ENCODE measurements at places on chromosomes 3 and 15.

- DNase-seq, result no peak
Measured at GRCh38 chr3:14404186-14404585, 1.8 kb downstream of the SLC6A6 start.

GRCh38 chr3:159045279-159045885 lies 243.5 kb downstream of the MFSD1 start:
- DNase-seq, result no peak

GRCh38 chr3:129893581-129894070 lies at the start of gene TMCC1:
TMCC1 (minus strand) TSS chr3:129893711.
- DNase-seq, result peak; percentile 78

DNA sequence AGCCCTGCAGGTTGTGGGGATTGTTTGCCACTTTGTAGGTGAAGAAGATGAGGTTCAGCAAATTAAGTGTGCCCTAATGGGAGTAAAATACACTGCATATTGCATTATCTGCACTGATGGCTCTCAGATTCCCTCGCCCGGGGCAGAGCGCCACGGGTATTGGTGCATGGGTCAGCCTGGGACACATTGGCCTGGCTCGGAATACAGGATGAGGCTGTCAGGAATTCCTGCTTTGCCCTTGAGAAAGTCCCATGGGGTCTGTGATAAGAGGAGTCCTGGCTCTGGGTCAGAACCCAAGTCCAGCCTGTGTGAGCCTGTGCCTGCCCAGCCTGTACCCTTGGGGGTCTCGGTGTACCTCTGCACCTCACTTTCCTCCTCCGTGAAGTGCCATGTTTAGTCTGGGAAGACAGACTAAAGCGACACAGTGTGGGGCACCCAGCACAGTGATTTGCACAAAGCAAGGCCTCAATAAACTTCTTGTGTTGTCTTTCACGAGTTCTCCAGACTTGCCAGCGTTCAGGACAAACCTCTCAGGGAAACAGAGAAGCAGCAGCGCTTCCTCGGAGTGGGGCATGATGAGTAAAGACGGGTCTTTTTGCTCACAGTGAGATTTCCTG lies 107.6 kb downstream of the LRRK1 start:
- no peak for DNase-seq

DNA sequence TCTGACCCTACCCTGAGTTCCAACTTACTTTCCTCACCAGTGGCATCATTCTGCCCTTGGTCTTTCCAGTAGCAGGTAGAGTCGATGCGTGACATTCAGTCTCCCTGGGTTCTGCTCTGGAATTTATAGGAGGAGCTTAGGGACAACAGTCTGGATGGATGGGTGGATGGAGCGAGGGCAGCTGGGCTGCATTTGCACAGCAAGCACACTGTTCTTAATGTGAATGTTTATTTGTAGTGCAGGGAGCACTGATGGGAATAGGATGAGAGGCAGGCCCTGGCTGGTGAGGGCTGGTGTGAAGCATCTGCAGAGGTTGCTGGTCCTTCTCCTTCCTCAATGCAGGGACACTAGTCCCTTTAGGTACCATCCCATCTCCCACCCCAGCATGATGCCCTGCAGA lies 176.2 kb downstream of the EPHB1 start:
- no peak for DNase-seq

DNA sequence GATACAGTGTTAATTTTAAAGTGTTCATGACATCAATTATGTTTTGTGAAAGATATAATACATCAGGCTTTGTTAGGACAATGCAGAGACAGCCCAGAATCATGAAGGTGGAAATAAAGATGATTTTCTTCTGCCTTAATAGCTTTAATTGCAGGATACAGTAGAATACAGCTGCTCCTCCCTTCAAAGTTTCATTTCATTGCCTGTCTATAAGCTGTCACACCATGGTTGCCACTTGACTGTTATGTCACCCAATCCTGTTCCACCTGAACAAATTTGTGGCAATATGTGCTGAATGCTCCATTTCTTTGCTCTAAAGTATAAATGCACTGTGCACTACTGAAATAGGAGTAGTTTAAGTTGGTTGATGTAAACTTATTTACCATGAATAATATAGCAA lies 537.8 kb upstream of the ROBO2 start:
- DNase-seq, result no peak
